ENCODE measurements at places on chromosomes 3 and 15.
A peak's percentile ranks its signal among the peaks of the same experiment; 100 is the strongest.

GRCh38 chr3:169091196-169091823 is 572.2 kb downstream of the MECOM start:
- DNase-seq, result peak; percentile 51

DNA sequence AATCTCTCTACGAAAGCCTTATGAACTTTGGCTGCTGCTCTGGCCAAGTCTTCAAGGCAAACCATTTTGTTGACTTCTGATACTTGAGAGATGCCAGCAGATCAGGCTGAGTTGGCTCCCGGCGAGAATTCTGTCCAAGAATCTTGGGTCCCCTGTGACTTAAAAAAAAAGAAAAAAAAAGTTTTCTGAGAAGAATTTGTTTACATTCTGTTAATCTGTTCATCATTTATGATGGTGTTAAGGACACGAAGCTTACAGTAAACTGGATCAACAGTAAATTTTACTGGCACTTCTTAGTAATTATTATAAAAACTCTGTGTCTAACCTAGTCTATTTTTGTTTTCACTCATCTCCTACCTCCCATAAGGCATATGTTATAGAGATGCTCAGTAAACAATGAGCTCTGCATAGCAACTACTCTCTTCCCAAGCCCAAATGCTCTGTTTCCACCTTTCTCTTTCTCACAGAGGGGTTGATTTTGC is 320.9 kb upstream of the RASGRP1 start:
- no peak for DNase-seq

DNA sequence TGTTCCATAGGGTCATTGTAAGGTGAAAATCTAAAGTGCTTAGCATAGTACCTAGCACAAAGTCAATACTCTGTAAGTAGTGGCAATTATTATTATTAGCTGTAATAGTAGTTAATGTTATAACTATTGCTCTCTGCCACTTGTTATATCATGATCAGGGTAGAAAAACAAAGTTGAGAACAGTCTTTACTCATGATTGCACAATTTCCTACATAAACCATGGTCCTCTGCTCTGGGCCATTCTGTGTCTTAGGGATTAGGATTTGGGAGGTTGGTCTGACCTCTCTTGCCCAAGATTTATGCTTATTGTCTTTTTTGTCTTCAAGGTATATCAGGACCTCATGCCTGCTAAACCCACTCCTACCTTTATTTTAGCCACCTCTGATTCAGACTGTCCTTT is 4.3 kb upstream of the LRRC58 start:
- DNase-seq, result no peak

DNA sequence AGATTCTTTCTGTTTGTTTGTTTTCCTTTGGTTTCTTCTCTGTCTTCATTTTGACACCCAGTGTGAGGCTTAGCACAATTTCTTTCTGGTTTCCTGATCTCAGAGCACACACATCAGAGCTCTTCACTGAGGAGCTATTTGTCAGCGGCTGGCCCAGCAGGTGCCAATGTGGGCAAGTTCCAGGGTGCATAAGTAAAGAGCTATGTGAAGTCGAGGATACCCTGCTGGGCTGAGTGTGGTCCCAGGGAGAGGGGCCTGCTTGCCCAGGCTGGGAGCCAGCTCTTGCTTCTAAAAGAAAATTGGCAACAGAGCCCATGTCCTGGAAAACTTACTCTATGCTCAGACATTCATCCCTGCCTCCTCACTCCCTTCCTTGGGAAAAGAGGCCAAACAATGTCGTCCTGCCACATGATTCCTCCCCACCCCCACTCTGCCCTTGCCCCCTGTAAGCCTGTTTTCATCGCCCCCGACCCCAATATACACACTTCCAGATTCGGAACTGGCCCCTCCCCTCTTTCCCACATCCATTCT is 101.2 kb downstream of the ST8SIA2 start:
- no peak for DNase-seq

DNA sequence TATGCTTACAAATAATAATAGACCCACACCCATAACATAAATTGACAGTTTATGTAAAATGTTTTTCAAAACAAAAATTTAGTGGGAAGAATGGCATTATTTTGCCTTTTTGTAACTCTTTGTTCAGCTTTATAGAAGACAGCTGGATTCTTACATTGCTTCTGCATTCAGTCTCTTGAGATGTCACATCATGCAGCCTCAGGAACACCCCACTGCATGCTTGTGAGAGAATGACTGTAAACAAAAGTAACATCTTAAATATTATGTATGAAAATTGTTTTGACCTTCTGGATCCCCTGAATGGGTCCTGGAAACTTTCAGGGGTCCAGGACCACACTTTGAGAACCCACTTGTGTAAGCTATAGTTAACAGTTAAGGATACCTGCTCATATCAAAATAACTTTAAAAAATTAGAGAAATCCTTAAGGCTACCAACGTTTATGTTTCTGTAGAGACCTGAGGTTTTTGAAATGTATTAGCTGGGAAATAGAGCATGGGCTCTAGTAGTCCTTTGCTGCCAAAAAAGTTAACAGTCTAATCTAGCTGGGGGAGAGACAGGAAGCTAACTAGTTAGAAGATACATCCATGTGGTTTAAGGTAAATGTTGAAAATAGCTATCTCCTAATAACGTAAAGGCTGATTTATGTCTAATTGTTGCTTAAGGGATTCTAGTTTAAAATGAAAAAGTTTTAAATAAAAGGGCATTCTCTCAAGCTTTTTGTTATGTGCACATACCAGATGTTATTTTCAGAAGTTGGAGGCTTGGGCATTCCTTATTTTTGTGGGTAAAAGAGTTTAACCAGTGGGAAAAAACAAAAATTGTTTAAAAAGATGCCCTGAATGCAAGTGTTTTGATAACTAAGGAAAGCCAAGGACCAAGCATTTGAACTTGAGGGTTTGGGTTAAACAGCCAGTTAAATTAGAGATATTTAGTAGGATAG is 3.8 kb downstream of the USP3 start:
- DNase-seq, result no peak

GRCh38 chr3:107633327-107634098 is 110.8 kb downstream of the BBX start:
- DNase-seq, result no peak

- DNase-seq, result peak; percentile 60
Measured at GRCh38 chr3:191238321-191238817, 39.3 kb downstream of the OSTN start.

GRCh38 chr15:32636908-32637567 is 4.5 kb upstream of the SCG5 start:
- DNase-seq, result no peak

DNA sequence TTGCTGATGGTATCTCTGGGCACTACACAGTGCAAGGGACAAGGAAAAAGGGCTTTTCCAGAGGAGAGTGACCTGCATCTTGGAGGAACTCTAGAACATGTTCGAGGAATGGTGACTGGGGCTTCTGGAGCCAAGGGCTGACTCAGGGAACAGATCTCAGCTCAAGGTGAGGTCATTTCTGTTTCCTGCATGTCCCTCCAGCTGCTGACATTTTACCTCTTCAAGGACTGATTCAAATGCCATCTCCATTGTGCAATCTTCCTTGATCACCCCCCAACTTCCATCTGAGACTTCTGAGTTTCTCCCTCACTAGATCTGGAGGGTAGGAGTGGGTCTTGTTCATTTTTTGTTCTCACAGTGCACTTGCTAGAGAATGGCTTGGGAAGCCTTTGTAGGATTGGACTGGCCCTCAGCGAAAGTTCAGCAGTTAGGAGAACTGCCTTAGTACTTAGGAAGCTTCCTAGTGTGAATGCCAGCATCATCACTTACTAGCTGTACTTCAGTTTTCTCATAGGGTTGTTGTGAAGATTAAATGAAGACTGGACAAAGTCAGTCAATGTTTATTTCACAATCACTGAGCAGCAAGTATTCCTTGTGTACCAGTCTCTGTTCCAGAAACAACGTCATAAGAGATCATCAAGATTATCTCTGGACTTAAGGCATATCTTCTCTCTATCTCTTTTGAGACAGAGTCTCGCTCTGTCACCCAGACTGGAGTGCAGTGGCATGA is 2.6 kb upstream of the IDH3A start:
- DNase-seq, result no peak

- DNase-seq, result peak; percentile 28
Measured at GRCh38 chr3:149085828-149086231, 503 bp downstream of the HLTF start.

- DNase-seq, result peak; percentile 87
Measured at GRCh38 chr3:71551311-71551919, 32.1 kb downstream of the FOXP1 start.

GRCh38 chr15:93109336-93110102 is 20.5 kb upstream of the RGMA start:
- no peak for DNase-seq

GRCh38 chr3:33954956-33955355 is 156.5 kb downstream of the PDCD6IP start:
- peak; percentile 13 for DNase-seq

- DNase-seq, result peak; percentile 8
Measured at GRCh38 chr3:105322570-105323273, 44.0 kb upstream of the ALCAM start.

DNA sequence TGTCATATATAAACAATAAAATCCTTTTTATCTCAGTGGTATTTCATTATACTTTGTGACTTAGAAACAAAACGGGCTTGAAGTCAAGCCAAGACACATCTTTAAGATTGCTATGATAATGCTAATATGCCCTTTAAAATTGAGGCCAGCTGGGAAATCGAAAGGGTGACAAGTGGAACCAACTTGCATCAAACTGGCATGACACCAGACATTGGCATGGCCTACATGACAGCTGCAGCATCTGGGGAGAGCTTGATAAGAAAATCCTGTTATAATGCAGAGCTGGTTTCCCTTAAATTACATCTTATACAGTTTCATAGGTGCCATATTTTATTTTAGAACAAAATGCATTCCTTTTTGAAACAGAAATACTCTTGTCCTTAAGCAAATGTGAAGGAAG is 325.2 kb downstream of the ZBBX start:
- DNase-seq, result no peak

DNA sequence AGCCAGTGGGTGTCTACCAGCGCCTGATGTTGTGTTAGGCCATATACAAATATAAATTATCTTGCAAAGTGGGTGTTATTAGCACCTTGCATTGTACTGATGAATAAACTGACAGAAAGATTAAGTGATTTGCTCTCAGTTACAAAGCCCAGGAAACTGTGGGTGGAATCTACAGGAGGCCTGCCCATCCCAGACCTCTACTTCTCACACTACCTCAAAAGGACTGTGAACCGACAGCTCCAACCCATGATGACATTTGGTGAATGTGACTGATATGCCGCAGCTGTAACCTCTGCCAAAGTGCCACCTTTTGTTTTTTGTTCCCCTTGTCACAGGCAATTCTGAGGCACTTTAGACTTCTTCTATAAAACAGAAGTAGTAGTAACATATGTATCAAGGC is 43.7 kb upstream of the KCNMB2 start:
- no peak for DNase-seq

DNA sequence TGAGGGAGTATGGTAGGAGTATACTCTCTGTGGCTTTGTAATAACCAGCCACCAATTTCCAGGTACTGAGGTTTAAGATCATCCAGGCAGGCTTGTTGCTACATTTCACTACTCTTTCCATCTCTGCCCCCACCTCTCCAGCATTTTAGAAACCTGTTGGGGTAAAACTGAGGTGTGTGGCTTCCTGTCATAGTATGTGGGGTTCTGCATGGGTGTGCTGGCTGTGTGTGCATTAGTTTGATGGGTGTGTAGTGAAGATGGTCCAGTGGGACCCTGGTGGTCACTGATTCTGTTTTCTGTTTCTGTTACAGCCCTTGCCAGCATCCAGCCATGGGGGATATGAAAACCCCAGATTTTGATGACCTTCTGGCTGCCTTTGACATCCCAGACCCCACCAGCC is 34.0 kb downstream of the ZNF592 start:
- no peak for DNase-seq

GRCh38 chr3:147403511-147403910 is 2.8 kb downstream of the ZIC4 start:
- no peak for DNase-seq

- peak; percentile 56 for DNase-seq
Measured at GRCh38 chr15:23690450-23690852, 3.3 kb upstream of the NDN start.

GRCh38 chr3:121956363-121956762 is 62.2 kb downstream of the SLC15A2 start:
- no peak for DNase-seq

DNA sequence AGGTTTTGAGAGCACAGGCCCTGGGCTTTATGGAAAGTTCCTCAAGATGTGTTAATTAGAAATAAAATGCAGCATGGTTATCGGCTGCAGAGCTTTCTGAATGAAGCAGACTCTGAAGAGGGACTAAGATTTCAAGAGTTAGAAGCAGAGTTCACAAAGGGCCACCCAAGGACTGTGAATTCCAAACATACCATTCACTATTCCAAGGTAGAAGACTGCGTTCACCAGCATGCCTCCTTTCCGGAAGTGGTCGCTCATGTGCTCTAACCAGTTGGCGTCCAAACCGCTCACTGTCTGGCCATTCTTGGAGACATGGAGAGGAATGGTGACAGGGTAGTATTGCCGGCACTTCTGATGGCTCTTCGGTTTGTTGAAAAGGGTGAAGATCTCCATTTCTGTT is 104.9 kb downstream of the OXNAD1 start:
- peak; percentile 63 for DNase-seq

DNA sequence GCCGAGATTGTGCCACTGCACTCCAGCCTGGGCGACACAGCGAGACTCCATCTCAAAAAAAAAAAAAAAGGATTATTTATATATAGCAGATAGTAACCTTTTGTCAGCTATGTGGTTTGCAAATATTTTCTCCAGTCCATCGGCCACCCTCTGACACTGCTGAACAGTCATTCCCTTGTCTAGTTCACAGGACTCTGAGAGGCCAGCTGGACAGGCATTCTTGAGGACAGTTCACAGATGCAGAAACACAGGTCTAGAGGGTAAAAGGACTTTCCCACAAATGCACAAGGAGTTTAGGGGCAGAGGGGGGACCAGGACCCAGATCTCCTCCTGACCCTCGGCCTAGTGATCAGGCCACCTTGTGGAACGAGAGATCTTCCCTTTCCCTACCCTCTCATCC is 7.5 kb upstream of the TMEM40 start:
- no peak for DNase-seq

DNA sequence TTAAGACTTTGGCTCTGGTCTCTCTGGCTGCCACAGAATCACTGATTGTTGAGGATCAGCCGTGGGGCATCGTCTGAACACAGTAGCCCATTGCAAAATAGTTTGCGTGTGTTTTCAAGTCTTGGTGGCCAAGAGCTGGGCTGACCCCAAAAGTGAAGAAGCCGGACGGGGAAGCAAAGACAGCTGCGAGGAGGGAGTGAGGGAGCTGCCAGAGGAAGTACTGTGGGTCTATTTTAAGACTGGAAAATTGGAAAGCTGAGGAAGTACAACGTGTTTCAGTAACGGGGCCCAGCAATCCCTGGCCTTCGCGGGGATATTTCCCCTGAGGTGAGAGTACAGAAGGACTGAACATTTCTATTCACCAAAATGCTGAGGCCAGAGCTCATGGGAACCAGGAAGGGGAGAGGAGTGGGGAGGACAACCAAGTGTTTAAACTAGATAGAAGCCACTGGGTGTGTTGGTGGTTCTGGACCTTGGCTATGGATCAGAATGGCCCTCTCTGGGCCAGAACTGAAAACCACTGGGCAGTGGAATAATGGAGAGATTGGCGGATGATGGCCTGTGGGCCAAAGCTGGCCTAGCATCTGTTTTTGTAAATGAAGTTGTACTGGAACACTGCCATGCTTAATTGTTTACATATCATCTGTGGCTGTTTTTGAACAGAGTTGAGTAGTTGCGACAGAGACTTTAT is 34.1 kb upstream of the LIMD1 start:
- DNase-seq, result no peak

- DNase-seq, result no peak
Measured at GRCh38 chr3:33041909-33042308, 55.0 kb downstream of the GLB1 start.

All from fibroblast of skin of right biceps (primary cell).